K562 (cell line): ENCODE measurements at places on chromosomes 6 and 20. TPM values are rescaled to one million over a fixed set of nuclear protein-coding genes. Genes with fewer than 3 reads are reported as not detected.

- no peaks in the 10 kb centered on the region for H3K4me1 ChIP-seq
- no peak for DNase-seq
- no peak overlapping the region for H3K27ac ChIP-seq
- H3K27me3 ChIP-seq: no peaks in the 10 kb centered on the region; the same call in 2 of the 3 replicates
These were observed 440.1 kb downstream of the PTPRT start for GRCh38 chr20:42749556-42749955.

DNA sequence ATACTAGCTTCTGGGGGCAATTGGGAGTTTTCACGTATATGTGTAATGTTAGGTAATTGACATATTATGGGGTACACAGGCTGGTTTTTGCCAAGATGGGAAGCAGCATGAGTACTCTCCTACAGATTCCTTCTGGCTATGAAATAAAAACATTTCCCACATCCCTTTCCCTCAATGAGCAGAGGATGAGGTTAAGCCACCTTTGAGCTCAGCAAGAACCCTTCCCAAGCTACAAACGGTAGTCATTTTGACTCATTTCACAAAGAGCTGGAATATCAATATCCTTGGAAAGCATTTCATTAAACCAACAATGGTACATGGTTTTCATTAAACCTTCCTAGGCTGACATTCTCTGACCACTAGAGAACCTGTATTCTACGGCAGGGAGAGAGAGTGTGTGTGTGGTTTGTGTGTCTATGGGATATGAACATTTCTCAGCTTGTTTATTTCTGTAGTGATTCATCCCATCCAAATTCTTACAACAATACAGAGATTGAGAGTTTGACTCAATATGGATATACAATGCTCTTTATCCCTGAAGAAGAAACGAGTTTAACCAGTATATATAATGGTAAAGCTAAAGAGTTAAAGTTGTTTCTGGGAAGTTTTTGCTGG is 119.5 kb downstream of the ARHGAP18 start:
- H3K4me3 ChIP-seq: no peak overlapping the region
- no peaks in the 10 kb centered on the region for H3K27me3 ChIP-seq
- H3K27ac ChIP-seq: no peak overlapping the region

GRCh38 chr6:11346516-11346915 is 114.0 kb upstream of the NEDD9 start:
- H3K4me1 ChIP-seq: no peaks in the 10 kb centered on the region
- no peak overlapping the region for H3K27ac ChIP-seq
- H3K4me3 ChIP-seq: no peak overlapping the region
- DNase-seq: no peak
- H3K36me3 ChIP-seq: no peaks in the 10 kb centered on the region

DNA sequence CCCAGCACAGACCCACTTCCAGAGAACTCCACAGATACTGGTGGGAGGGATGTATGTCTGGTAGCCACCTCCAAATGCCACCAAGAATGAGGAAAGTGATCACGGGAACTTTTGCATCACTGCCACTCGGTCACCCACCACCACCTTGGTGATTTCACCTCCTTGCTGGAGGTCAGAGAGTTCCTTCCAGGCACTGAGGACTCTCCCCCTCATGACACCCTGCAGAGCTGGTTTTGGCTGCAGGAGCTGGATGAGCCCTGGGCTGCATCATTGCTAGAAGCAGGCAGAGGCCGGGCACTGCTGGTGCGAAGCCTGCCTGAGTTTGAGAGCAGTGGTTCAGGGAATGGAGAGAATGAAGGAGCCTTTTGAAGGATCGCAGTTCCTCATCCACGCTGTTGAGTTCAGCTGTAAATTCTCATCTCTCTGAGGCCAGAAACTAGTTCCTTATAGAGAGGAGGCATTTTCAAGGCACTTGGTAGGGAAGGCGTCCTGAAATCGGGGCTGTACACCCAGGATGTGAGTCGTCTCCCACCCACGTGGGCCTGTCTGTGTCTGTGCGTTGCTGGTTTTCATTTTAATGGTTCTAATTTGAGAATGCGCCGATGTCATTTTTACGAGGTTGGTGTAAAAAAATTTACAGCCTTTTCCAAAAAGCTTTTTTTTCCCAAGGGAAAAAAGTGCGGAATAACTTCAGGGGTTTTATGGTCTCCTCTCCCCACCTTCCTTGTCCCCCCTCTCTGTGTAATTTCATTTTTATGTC is 25.0 kb downstream of the FOXP4 start:
- no peak for DNase-seq
- H3K27me3 ChIP-seq: no peaks in the 10 kb centered on the region
- H3K4me1 ChIP-seq: peaks cover 5% of the 10 kb centered on the region
- H3K4me3 ChIP-seq: no peak overlapping the region
- H3K36me3 ChIP-seq: peaks cover 49% of the 10 kb centered on the region; the same call in 2 of the 3 replicates

DNA sequence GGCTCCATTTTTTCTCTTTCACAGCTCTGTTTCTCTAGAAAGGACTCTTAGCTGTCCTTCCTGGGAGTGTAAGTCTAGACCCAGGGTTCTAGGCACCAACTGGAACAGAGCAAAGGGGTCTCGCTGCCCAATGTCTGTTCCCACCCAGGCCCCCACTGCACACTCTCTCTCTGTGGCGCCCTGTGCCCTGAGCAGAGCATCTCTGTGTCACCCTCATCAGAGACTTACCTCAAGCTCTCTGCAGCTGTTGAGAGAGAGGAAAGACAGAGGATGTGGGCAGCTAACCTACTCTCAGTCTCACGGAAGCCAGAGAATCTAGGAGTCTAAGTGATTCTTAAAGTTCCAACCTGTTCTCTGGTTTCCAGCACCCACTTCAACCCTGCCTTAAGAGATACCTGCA is 9.5 kb downstream of the NCR2 start:
- no peaks in the 10 kb centered on the region for H3K4me1 ChIP-seq
- H3K27ac ChIP-seq: no peak overlapping the region
- H3K36me3 ChIP-seq: no peaks in the 10 kb centered on the region
- no peak overlapping the region for H3K4me3 ChIP-seq
- peaks cover 69% of the 10 kb centered on the region for H3K27me3 ChIP-seq

DNA sequence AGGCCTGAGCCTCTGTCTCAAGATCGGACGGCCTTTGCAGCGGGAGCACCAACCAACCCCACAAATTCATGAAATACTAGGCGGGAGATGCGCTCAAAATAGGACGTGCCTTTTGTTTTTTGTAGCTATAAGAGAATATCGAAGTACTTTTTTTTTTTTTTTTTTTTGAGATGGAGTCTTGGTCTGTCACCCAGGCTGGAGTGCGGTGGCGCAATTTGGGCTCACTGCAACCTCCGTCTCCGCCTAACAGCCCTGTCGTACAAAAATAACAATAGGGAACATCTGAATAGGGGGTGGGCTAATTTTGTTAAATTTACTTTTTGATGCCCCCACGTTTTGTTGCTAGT is 5.9 kb upstream of the TUBB2A start:
- 0 out of 3 replicates have a peak, but pooled peaks cover 2% of the 10 kb centered on the region for H3K36me3 ChIP-seq
- H3K27ac ChIP-seq: peak overlapping the region; percentile 98
- no peak for DNase-seq
- peak overlapping the region; percentile 69 for H3K4me3 ChIP-seq
- H3K4me1 ChIP-seq: peaks cover 28% of the 10 kb centered on the region

GRCh38 chr6:16624636-16625290 is 136.5 kb downstream of the ATXN1 start:
- 0 out of 3 replicates have a peak, but pooled peaks cover 2% of the 10 kb centered on the region for H3K4me1 ChIP-seq
- no peaks in the 10 kb centered on the region for H3K36me3 ChIP-seq
- H3K4me3 ChIP-seq: no peak overlapping the region
- no peak overlapping the region for H3K27ac ChIP-seq

DNA sequence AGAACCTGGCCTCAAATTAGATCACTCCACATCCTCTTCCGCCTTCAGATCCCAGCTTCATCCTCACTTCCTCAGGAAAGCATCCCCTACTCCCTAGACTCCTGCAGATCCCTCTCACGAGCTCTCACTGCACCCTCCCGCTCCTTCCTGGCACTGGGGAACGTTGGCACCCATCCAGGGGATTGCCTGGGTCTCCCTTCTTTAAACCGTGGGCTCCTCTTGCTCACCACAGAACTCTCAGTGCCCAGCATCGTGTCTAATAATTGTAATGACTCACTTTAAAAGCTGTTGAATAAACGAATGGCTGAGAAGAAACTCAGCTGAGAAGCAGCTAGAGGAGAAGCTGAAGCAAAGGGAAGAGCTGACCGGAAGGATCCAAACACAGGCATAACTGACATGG is 20.4 kb downstream of the ZC3H12D start:
- no peak overlapping the region for H3K27ac ChIP-seq
- H3K27me3 ChIP-seq: peaks cover 39% of the 10 kb centered on the region
- DNase-seq: no peak
- no peaks in the 10 kb centered on the region for H3K4me1 ChIP-seq

- no peak overlapping the region for H3K4me3 ChIP-seq
- no peaks in the 10 kb centered on the region for H3K36me3 ChIP-seq
- H3K4me1 ChIP-seq: 0 out of 3 replicates have a peak, but pooled peaks cover 2% of the 10 kb centered on the region
- DNase-seq: no peak
- peaks cover 39% of the 10 kb centered on the region for H3K27me3 ChIP-seq
- no peak overlapping the region for H3K27ac ChIP-seq
These were observed 207.2 kb upstream of the ECI2 start for GRCh38 chr6:4342407-4343137.

DNA sequence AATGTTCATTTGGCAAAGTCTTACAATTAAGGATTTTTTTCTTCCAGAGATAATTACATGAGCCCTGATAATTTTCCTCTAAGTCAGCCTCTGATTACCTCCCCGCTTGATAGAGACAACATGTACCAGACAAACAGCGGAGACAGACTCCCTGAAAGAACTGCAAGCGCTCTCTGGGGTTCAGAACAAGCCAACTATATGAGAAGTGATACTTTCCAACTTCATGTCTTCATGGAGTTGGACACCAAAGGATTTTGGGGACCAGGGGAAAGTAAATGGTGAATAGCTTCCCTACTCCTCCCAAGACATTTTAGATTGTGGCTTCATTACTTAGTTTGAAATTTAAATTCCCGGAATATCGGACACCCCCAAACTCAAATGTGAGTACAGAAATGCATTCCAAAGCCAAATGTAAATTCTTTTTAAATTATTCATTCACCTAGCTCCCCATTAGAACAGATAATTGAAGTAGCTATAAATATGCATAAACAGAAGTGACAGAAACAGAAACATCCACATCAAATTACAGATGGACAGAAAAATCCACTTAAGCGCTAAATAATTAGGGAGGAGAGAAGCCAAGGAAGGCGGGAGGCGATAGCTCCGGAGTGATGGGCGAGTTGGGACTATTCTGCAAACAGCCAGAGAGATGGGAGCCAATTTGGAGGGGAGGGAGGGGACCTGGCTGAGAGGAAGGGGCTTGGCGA is 129.7 kb upstream of the AKAP12 start:
- no peak overlapping the region for H3K4me3 ChIP-seq
- H3K4me1 ChIP-seq: no peaks in the 10 kb centered on the region; the same call in 1 of the 2 replicates
- no peaks in the 10 kb centered on the region for H3K36me3 ChIP-seq

- H3K27ac ChIP-seq: no peak overlapping the region
- H3K36me3 ChIP-seq: peaks cover 24% of the 10 kb centered on the region; the same call in 2 of the 3 replicates
- DNase-seq: no peak
- no peaks in the 10 kb centered on the region for H3K27me3 ChIP-seq
These were observed 57.0 kb downstream of the MAP1LC3A start for GRCh38 chr20:34615477-34615876.

- H3K27me3 ChIP-seq: no peaks in the 10 kb centered on the region
- H3K27ac ChIP-seq: peak overlapping the region; percentile 46
- peak overlapping the region; percentile 33 for H3K4me3 ChIP-seq
- H3K4me1 ChIP-seq: peaks cover 13% of the 10 kb centered on the region
- peaks cover 38% of the 10 kb centered on the region for H3K36me3 ChIP-seq
- no peak for DNase-seq
These were observed 2.6 kb downstream of the FASTKD5 start for GRCh38 chr20:3156811-3157619.

GRCh38 chr6:52375780-52376556 is 14.0 kb downstream of the PAQR8 start:
- H3K36me3 ChIP-seq: peaks cover 3% of the 10 kb centered on the region; the same call in 1 of the 3 replicates
- H3K4me1 ChIP-seq: no peaks in the 10 kb centered on the region
- DNase-seq: no peak
- no peaks in the 10 kb centered on the region for H3K27me3 ChIP-seq
- H3K27ac ChIP-seq: no peak overlapping the region

DNA sequence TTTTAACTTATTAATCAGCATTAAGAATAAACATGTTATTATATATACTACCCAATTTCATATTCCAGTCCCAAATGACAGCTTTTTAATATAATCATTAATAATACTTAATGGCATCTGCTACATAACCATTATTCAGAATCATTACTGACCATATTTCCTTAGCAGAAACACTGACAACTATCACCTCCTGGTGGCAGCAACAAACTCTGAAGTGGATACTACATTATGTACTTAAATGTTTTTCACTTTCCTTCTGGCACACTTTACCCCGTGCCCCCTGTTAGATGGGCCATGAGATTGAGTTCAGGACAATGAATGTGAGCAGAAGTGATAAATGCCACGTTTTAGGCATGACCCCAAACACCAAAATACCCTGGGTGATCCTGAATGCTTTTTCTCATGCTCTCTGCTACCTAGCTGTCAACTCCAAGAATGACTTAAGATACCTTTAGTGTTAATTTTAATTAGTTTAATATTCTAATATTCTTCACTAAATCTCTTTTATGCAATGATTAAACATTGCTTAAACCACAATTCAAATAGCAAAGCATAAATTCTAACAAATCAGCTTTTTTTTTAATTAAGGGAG is 77.1 kb downstream of the LMBRD1 start:
- H3K36me3 ChIP-seq: peaks cover 11% of the 10 kb centered on the region; the same call in 2 of the 3 replicates
- no peak overlapping the region for H3K4me3 ChIP-seq
- DNase-seq: peak; percentile 11
- no peaks in the 10 kb centered on the region for H3K4me1 ChIP-seq

DNA sequence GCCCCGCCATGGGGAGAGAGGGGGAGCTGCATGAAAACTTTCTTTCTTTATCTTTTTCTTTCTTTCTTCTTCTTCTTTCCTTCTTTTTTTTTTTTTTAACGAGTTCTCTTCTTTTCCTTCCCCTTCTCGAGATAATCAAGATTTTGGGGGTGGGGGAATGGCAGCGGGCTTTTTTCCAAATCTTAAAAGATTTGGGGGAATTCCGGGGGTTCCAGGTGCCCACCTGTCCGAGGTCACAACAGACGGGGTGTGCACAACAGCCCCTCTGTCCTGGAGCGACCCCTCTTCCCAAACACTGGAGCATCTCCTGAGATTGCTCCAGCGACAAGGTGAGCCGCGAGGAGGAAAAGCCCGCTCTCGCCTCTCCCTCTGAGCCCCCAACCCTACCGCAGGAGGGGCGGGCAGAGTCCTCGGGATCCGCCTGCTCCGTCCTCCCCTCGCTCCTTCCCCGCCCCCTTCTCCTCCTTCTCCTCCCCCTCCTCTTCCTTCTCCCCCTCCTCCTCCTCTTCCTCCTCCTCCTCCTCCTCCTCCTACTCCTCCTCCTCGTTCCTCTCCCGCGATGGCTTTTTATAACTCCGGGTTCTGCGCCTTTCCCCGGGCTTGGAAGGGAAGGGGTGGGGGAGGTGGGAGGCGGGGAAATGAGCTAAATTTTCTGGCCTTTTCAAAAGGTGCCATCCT is 689 bp upstream of the KCNB1 start:
- H3K27ac ChIP-seq: no peak overlapping the region
- DNase-seq: no peak
- no peaks in the 10 kb centered on the region for H3K36me3 ChIP-seq
- H3K4me3 ChIP-seq: no peak overlapping the region
- 0 out of 3 replicates have a peak, but pooled peaks cover 2% of the 10 kb centered on the region for H3K27me3 ChIP-seq
- no peaks in the 10 kb centered on the region for H3K4me1 ChIP-seq

GRCh38 chr6:3296537-3296936 is 37.8 kb downstream of the PSMG4 start:
- H3K36me3 ChIP-seq: no peaks in the 10 kb centered on the region
- H3K27ac ChIP-seq: no peak overlapping the region
- DNase-seq: no peak
- no peak overlapping the region for H3K4me3 ChIP-seq
- no peaks in the 10 kb centered on the region for H3K27me3 ChIP-seq

The GJA10 gene
- total RNA-seq: not detected in 2 replicates

The SOX18 gene
- 19.8 and 20.4 TPM in 2 replicates for total RNA-seq

The DPPA5 gene
- not detected in 2 replicates for total RNA-seq

The C6orf52 gene
- 10.5 TPM in 2 replicates for total RNA-seq

The RSPO3 gene
- total RNA-seq: not detected in 2 replicates

The PHACTR3 gene
- total RNA-seq: not detected in 2 replicates

The SLCO4A1 gene
- total RNA-seq: 21.9 and 25.2 TPM in 2 replicates
